ENCODE measurements at places on chromosomes 11 and 22.
A peak's percentile ranks its signal among the peaks of the same experiment; 100 is the strongest.

DNA sequence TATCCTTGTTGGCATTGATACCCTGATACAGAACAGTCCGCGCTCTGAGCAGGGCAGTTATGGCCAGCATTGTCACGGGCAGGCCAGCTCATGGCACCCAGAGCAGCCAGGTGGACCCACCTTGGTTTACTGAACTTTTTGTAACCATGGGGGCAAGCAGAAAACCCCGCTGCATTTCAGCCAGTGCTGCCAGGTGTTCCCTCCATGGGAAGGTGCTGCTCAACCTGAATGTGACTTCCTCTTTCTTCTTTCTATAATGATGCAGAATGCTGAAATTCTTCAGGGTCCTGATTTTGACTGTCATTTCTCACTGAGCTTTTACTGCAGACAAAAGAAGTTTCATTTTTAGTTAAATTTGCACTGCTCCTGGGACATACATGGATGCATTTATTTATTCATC is 35.6 kb upstream of the CABP7 start:
- H3K4me1 ChIP-seq: no peaks in the 10 kb centered on the region
- no peak for DNase-seq
- no peaks in the 10 kb centered on the region for H3K27me3 ChIP-seq
- no peak overlapping the region for H3K27ac ChIP-seq
- H3K4me3 ChIP-seq: no peak overlapping the region
- peaks cover 73% of the 10 kb centered on the region for H3K36me3 ChIP-seq

DNA sequence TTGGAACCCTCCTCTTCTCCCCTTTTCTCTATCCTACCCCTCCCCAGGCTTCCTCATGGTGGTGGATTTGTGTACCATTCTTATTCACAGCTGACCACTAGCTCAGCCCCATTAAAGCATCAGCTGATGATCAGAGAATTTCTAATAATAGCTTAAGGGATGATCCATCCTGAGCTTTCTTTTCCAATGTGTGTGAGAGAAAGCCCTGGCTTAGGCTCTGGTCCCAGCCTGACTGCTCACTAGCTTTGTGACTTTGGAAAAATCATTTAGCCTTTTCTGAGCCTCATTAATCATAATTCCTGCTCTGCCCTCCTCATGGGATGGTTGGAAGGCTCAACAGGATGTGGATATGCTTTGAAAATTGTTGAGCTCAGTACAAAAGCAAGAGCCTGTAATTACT is 26.3 kb upstream of the CCDC90B start:
- no peak overlapping the region for H3K4me3 ChIP-seq
- no peaks in the 10 kb centered on the region for H3K4me1 ChIP-seq
- H3K27me3 ChIP-seq: no peaks in the 10 kb centered on the region
- DNase-seq: no peak

- peaks cover 2% of the 10 kb centered on the region for H3K36me3 ChIP-seq
- peaks cover 7% of the 10 kb centered on the region for H3K4me1 ChIP-seq
- H3K4me3 ChIP-seq: no peak overlapping the region
- no peak overlapping the region for H3K27ac ChIP-seq
- DNase-seq: no peak
Measured at GRCh38 chr11:31725176-31725575, 85.9 kb downstream of the PAX6 start.

DNA sequence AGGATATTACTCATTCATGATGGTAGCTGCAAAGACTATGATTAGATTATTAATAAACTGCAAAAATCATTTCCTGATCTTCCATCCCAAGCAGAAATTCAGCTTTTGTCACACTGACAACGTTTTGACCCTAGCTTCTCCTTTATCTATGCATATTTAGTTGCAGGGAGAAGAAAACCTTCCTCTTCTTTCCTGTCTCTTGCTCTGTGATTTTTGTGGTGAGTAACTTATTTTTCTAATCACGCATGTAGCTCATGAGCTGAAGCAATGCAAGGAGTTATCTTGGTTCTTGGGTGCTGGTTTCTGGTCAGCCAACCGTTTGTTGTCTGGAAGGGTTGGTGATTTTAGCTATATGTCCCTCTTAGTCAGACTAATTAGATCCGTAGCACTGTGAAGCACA is 56.4 kb downstream of the FDX1 start:
- H3K36me3 ChIP-seq: no peaks in the 10 kb centered on the region
- DNase-seq: no peak
- H3K4me1 ChIP-seq: peaks cover 4% of the 10 kb centered on the region

GRCh38 chr11:10659339-10660216 is 34.0 kb downstream of the IRAG1 start:
- peak; percentile 78 for DNase-seq
- no peak overlapping the region for H3K4me3 ChIP-seq
- no peaks in the 10 kb centered on the region for H3K36me3 ChIP-seq
- H3K27ac ChIP-seq: peak overlapping the region; percentile 85

DNA sequence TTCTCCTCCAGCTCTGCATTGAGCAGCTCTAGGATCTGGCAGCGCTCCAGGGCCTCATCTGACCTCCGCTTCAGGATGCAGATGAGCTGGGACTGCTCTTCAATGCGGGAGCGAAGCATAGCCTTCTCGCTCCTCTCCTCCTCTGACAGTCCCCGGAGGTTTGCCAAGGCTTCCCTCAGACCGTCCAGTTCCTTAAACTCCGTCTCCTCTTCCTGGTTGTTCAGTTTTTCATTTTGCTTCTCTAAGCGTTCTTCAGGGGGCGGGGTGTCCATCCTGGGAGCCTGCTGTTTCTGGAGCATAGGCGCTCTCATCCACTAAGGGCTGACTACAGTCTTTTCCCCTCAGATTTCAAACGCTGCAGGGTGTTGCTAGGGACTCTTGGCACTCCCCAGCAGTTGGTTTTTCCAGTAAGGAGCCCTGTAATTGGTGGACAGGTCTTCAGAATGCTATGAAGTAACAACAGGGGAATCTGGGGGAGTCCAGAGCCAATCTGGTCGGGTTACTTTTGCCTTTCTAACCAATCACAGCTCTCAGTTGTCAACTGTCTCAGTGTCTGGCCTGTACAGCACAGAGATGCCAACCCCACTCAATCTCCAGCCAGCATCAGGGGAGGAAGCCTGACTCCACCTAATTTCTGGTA is at the start of gene CCDC89:
TSS of gene CCDC89 (minus strand) at position 376 of the 640 bp plus-strand sequence. CDS start at position 311, 65 bp downstream.
- H3K4me1 ChIP-seq: peaks cover 14% of the 10 kb centered on the region
- H3K27me3 ChIP-seq: no peaks in the 10 kb centered on the region
- peak within 1 kb of the TSS; percentile 58 for H3K27ac ChIP-seq
- no peaks in the 10 kb centered on the region for H3K36me3 ChIP-seq
- H3K4me3 ChIP-seq: peak within 1 kb of the TSS; percentile 47

GRCh38 chr11:89220684-89221339 is 43.1 kb downstream of the TYR start:
- no peak for DNase-seq
- H3K36me3 ChIP-seq: no peaks in the 10 kb centered on the region
- no peaks in the 10 kb centered on the region for H3K4me1 ChIP-seq
- no peak overlapping the region for H3K27ac ChIP-seq
- no peaks in the 10 kb centered on the region for H3K27me3 ChIP-seq
- H3K4me3 ChIP-seq: no peak overlapping the region

GRCh38 chr22:46335201-46336118 is at the start of gene TRMU:
Gene TRMU (plus strand): TSS chr22:46335714. CDS start chr22:46335765, 51 bp downstream.
- H3K36me3 ChIP-seq: peaks cover 27% of the 10 kb centered on the region
- H3K27ac ChIP-seq: peak within 1 kb of the TSS; percentile 86
- H3K4me1 ChIP-seq: peaks cover 21% of the 10 kb centered on the region
- H3K4me3 ChIP-seq: peak within 1 kb of the TSS; percentile 98
